RPMI8226 (cell line): ENCODE measurements at places on chromosomes 2 and 18.

- DNase-seq: no peak
Observed at GRCh38 chr2:119010336-119010735, 68.3 kb downstream of the MARCO start.

- no peak for DNase-seq
Observed at GRCh38 chr2:54295911-54296310, 39.9 kb upstream of the TSPYL6 start.

GRCh38 chr2:26652361-26653041 lies 11.3 kb upstream of the CIB4 start:
- no peak for DNase-seq

DNA sequence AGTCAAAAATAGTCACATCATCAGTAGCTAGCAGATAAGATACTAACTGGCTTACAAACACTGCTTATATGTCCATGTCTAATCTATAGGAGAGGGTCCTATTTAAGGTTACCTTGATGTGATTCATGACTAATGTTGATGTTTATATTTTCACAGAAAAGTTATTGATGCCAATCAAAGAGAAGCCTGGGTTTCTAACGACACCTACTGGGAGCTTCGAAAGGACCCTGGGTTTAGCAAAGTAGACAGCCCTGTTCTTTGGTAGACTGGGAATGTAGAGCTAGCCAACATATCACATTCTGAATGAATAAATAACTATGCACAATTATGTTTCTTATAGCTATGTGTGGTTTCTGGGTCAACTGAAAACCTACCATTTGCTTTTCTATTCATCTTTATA lies 55.7 kb downstream of the PRKRA start:
- DNase-seq: no peak

DNA sequence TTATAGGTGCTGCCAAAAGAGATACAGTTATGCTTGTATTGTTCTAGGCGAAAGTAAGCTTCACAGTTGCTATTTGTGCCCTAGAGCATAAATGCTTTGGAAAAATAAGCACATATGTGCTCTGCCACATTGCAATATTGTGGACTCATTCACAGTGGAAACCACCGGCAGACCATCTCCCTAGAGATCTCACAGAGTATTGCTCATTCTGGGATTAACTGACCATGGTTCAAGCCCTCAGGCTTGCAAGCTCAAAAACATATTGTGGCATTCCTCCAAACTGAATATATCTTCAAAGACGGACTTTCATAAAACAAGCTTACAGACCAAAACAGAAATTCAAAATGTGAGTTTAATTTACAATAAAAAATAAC lies 158.2 kb upstream of the CCDC150 start:
- DNase-seq: no peak

DNA sequence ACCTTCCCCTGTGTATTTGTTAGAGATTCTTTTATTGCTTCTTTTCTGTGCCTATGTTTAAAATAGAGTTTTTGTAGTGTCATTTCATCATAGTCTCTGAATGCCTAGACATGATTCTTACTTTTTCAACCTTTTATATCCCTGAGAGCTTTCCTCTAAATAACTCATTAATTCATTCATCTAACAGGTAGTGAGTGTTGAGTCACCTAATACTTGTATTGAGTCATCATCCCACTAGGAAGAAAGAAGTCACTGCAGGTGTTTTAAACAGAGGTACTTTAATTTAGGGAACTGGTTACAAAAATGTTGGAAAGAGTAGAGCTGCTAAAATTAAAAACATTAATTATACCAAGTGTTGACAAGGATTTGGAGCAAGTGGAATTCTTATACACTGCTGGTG lies 18.5 kb upstream of the NMS start:
- no peak for DNase-seq

DNA sequence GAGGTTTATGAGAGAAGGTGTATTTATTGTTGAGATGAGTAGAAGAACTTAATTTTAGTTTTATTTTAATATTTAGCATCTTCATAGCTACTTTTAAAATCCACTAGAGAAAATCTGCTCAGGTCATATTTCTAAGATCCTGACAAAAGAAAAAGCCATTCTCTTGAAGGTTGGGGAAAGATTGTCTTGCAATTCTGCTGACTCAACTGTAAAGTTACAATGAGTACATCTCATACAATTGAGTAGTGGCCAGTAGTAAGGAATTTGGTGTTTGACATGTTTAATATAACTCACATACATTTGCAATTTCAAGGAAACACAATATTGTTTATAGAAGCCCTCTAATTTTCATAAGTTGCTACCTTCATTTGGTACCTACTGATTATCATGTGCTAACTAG lies 344.5 kb downstream of the LRRTM1 start:
- DNase-seq: no peak

- no peak for DNase-seq
Observed at GRCh38 chr2:202133200-202133908, 60.3 kb downstream of the KIAA2012 start.

DNA sequence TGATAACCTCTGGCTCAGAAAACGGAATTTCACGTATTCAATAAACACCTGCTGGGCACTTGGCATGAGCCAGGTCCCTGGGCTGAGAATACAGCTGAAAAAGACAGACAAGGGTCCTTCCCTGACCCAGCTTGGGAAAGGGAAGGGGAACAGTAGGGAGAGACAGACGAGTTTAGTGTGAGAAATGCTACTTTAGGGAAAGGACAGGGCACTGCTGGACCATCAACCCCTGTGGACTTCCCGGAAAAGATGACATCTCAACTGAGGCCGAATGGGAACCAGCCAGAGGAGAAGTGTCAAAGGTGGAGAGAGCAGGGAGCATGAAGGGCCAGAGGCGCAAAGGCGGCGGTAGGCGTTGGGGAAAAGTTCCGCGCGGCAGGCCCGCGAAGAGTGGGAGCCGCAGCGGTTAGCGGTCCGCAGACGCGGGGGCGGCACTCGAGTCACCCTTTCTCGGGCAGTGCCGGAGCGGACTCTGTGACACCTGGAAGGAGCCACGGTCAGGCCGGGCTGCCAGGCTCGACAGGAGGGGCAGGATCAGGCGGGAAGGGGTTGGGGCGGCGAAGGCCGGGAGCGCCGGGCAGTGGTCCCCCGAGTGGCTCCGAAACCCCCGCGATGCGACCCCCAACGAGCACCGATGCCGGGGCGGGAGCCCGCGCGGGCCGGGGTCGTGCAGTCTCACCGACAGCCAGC lies 519 bp downstream of the TEX261 start:
- peak; percentile 45 for DNase-seq

GRCh38 chr2:224751996-224752698 lies 36.0 kb upstream of the CCDC195 start:
- DNase-seq: no peak

- DNase-seq: no peak
Observed at GRCh38 chr2:128558441-128558840, 239.8 kb upstream of the HS6ST1 start.

DNA sequence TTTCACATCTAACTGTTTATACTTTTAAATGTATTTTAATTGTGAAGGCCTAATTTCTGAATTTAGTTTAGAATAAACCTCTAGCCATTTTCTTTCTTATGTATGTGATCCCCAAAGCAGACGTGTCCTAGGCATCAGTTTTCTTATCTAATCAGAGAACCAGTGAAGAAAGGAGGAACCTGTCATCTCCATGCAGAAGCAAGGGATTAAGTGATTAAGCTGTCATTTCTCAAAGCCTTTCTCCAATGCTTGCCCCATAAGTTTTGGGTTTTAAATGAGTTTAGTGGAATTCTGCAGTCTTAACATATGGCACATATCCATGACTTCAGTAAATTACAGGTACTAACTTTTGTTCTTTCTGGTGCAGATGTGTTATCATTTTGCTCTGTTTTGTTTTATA lies 190.4 kb downstream of the PLCL1 start:
- DNase-seq: no peak

DNA sequence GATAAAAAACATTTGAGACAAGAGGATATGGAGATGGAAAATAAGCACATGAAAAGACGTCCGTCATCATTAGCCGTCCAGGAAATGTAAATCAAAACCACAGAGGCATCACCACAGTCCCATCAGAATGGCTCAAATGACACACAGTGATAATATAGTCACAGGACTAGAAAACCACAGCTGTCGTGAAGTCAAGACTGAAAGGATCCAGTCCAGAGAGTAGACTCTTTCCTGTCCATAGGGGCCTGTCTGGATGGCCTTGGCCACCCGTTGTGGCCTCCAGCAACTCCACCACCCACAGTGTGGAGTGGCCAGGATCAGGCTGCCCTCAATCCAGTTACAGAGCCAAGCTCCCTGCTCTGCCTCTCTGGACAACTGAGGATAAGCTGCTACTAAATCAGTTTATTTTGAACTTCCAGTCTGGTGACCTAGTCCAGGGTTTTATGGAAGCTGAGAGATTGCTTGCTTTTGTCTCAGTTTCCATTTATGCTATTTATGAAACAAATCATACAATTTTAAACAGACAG lies 60.4 kb downstream of the RHOB start:
- peak; percentile 15 for DNase-seq

GRCh38 chr2:54845514-54845913 lies 122.1 kb downstream of the EML6 start:
- no peak for DNase-seq

DNA sequence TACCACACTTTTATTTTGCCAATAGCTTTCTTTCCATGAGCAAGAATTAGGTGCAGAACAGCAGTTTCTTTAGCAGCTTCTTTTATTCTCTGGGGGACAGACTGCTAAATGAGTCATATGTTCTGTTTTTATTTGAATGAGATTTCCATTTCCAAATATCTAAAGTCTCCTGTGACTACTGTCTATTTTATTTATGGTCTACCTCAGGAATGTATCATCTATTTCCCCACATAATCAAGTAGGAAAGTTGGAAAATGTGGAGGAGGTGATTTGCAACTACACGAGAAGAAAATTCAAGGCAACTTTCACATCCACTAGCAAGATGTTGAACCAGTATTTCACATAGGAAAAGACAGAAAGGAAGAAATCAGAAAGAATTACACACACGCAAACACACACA lies 139.9 kb upstream of the MEX3C start:
- DNase-seq: no peak

DNA sequence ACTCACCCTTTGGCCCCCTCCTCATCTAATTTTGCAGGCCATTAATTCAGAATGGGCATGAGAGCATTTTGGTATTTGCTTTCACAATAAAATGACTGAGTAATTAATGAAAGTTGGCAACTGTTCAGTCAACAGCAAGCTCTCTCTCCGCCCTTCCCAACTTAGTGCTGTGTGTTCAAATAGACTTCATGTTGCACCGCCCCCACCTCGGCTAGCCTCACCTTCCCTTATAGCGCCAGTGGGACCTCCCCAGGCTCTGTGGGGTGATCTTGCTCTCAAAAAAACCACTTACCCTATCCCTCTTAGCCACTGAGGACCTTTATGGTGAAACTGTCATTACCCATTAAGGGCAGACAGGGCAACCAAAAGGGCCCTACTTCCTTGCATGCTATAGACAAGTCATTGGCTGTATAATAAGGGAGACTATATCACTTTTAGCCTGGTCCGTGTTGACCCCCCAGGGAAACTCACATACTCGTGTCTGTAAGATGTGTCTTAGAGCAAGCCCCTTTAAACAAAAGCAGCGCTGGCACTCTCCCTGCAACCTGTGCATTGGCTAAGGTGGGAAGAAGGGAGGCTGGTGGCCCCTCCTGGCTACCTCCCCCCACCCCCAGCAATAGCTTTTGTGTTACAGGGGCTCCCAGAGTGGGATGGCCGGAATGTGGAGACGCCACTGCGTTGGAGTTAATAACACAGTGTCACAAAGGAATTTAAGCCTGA lies 15.2 kb downstream of the EN1 start:
- DNase-seq: no peak

DNA sequence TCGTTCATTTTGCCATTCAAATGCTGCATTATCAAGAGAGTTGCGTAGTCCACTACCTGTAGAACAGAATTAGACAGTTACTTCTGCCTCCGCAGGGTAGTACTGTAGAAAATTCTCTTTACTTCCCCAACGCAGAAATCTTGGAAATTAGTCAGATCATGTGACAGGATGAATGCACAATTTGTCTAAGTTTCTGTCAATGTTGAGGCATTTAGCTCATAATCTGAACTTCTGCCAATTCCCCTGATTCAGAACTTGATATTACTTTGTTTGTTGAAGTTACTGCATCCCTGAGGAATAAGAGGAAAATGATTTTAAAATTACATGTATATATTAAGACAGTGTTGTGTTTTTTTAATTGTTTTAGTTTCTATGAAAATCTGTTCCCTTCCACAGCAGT lies 83.4 kb downstream of the TTC27 start:
- DNase-seq: no peak

- peak; percentile 34 for DNase-seq
Observed at GRCh38 chr2:23330214-23330613, 54.8 kb upstream of the KLHL29 start.

- DNase-seq: no peak
Observed at GRCh38 chr2:187574969-187575750, 20.9 kb upstream of the TFPI start.

GRCh38 chr2:121565389-121566250 lies 34.9 kb downstream of the RNU4ATAC start:
- no peak for DNase-seq

DNA sequence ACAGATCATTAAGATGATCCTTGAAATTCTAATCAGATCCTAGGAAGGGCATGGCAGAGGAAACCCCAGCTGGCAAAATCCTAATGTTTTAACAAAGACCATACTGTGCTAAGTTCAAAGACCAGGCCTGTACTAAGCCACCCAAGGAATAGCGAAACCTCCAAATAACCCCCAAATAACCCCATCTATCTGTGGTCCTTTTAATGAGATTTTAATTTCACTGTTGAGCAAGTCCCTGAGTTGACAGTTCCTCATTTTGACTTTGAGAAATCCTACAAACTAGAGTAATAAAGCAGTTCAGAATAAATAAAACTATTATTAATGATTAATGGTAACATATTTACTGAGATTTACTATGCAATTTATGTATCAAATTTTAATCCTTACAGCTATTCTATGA lies 259.8 kb downstream of the STK39 start:
- DNase-seq: no peak

DNA sequence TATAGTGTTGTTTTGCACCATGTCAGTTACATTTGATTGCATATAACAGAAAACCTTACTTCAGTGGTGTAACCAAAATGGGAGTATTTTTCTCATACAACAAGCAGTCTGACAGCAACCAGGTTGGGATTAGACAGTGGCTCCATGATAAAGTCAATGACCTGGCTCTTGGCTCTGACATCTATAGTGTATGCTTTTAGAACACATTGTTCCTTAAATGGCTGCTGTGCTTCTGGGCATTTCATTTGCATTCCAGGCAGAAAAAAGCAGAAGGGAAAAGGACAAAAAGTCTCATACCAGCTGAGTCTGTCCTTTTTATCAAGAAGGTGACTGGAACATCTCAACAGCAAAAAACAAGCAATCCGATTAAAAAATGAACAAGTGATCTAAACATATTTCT lies 10.2 kb downstream of the MERTK start:
- DNase-seq: no peak

DNA sequence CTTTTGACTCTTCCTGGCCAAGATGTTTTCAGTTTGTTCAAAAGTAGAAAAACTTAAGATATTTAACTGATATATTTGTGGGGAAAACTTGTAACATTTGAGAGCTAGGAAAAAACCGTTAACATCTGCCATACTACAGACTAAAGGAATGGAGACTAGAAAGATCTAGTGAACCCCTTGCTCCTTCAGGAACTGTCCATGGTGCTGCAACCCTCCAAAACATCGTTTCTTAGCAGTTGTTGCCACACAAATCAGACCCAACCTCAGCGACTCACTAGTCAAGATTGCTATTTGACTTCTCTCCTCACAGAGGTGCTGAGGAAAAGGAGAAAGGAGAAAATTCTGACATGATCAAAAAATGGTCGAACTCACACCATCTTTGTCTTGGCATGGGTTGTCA lies 393.8 kb upstream of the LYPD1 start:
- DNase-seq: peak; percentile 36

GRCh38 chr2:190315273-190315672 lies 4.4 kb downstream of the HIBCH start:
- no peak for DNase-seq
